ENCODE measurements at places on chromosomes 7 and 10.

DNA sequence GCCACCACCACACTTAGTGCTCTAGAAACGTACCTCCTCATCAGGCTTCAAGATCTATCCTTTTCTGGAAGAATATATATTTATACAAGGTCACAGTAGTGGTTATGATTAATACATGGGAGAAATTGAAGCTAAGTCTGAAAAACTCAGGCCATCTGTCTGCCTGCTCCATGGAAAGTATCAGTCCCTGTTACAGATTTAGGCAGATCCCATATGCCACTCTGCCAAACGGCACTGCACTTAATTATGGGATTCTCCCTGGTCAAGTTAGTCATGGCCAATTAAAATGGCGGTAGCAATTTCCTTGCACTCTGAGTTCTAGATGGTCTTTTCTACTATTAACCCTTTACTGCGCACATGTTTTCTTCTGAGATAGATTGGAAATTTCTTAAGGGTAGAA, 740.0 kb downstream of the SUGCT start:
- DNase-seq: no peak
- no peak overlapping the region for H3K27ac ChIP-seq
- no peak overlapping the region for H3K4me3 ChIP-seq
- no peaks in the 10 kb centered on the region for H3K4me1 ChIP-seq

GRCh38 chr10:70940834-70941568, 52.6 kb upstream of the PCBD1 start:
- H3K27ac ChIP-seq: no peak overlapping the region
- DNase-seq: no peak
- H3K4me1 ChIP-seq: no peaks in the 10 kb centered on the region
- H3K4me3 ChIP-seq: no peak overlapping the region
- H3K27me3 ChIP-seq: no peaks in the 10 kb centered on the region

DNA sequence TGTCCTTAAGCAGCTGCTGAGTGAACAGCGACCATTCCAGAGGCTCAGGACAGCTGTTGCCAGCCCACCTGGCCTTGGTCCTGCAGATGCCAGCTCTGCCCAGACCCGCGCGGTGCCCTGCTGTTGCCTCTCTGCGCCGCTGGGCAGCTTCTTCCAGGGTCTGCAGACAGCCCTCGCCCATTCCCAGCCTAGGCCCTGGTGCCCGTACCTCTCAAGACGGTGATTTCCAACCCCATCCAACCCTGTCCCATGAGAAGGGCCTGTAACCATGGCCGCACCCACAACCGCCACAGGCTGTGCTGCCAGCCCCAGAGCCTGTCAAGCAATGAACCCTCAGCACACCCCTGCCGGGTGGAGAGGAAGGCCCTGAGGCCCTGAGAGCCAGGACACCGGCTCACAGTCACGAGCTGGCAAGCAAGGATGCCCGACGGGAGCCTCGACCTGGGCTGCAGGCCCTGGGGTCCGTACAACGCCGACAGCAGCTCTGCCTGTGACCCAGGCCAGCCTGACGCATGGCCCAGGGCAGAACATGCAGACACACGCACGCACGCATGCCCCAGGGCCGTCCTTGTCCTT, 231.9 kb downstream of the MAD1L1 start:
- DNase-seq: peak; percentile 21
- no peaks in the 10 kb centered on the region for H3K36me3 ChIP-seq
- H3K27ac ChIP-seq: no peak overlapping the region
- H3K4me3 ChIP-seq: no peak overlapping the region

DNA sequence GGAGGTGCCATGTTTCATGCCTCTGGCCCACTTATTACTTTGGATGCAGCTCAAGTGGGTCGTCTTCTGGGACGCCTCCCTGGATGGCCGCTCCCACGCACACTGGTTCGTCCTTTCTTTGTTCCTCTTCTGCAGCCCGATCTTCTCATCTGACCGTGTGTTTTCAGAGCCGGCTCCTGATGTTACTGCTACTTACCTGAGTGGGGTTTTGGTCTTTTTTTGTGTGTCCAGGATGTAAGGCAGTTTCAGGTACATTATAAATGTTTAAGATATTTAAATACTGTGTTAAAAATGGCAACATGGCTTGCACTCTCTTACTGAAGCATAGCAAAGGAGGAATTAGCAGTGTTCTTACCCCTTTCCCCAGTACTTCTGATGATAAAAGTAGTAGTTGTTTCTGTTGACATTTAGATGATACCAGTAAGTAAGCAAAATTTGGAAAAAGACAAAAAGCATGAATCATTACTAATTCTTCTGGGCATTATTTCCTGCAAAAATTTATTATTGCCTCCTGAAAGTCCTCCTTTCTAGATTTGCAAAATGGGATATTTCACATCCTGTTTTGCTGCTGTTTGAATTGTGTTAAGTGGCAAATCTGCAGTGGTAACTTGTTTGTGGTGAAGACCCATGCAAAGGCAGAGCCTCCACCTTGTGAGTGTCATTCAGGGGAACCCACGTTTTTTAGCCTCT, 59.4 kb downstream of the SHH start:
- H3K36me3 ChIP-seq: no peaks in the 10 kb centered on the region
- no peak for DNase-seq
- peaks cover 11% of the 10 kb centered on the region for H3K4me1 ChIP-seq
- no peak overlapping the region for H3K27ac ChIP-seq
- no peaks in the 10 kb centered on the region for H3K27me3 ChIP-seq

DNA sequence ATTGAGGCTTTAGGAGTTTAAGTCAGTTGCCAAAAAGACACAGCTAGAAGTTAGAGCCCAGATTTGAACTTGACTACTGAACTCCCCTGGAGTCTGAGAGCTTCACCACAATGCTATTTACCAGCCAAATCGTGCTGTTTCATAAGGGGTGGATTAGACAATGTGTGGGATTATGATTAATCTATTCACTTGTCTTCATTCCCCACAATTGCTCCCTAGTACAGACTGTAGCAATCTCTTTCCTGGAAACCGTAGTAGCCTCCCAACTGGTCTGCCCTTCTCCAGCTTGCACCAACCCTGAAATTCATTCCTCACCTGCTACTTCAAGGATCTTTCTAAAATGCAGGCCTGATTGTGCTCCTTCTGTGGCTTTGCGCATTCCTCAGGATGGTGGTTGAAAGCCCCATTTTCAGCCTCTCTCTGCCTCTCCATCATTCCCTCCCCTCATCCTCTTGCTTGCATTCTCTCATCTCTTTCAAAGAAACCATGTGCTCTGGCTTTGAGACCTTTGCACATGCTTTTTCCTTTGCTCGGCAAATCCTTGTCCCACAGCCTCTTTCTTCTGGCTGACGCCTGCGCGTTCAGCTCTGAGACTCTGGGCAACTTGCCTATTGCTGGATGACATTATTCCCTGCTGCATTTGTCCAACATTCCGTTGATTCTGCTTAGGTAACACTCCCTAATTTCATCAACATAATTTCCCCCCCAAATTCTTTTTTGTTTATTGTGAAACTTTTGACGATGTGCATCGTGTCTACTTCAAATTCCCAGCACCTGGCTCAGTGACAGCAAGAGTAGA, 145.1 kb downstream of the ADRA2A start:
- no peaks in the 10 kb centered on the region for H3K4me1 ChIP-seq
- no peaks in the 10 kb centered on the region for H3K27me3 ChIP-seq
- H3K4me3 ChIP-seq: no peak overlapping the region
